RWPE1 (cell line): ENCODE measurements at places on chromosomes 7 and 10.

DNA sequence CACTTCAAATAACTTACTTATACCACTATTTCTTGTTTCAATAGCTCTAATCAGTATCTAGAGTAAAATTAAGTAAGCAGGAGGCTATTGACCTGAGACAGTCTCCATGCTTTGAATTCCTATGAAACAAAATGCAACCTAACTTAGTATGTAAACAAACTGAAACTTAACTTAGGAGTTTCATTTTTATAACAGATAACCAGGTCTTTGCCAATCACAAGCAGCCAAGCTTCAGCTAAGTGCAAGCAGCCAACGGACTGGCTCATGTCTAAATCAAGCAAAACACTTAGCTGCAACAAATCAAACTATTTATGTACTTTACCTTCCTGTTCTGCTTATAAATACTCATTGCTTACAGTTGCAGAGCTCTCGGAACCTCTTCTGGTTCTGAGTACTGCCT, 4.4 kb upstream of the GSTK1 start:
- DNase-seq: no peak

DNA sequence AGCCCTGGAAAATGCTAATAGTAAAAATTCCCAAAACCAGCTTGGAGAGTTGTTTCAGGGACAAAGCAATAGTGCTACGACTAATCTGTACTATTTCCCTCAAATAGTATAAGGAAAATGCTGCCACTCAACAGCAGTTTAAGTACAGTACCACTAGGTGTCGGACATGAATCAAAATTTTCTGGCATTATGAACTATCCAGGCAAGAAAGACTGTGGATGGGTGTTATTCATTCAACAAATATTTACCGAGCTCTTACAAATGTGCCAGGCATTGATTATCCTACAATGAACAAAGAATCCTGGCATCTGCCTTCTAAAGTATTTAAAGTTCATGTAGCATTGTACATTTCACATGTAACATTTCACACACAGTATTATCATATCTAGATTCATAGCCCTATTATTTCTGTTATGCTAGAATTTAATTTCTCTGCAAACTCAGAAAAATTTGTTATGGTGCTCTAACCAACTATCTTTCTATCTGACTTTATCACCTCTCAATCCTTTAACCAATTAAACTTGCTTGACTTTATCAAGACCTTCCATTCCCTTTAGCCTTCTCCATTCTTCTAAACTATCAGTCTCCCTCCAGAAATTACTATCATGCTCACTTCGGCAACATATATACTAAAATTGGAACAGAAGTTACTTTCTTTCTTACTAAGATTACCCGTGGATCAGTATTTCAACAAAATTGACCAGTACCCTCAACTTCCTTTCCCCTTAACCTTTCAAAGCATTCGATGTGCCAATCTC, 80.6 kb downstream of the ARHGAP21 start:
- DNase-seq: peak; percentile 81

- no peak for DNase-seq
Observed at GRCh38 chr7:66146701-66147100, 32.1 kb downstream of the CRCP start.

- peak; percentile 82 for DNase-seq
Observed at GRCh38 chr7:43294080-43294630, 181.7 kb downstream of the HECW1 start.

DNA sequence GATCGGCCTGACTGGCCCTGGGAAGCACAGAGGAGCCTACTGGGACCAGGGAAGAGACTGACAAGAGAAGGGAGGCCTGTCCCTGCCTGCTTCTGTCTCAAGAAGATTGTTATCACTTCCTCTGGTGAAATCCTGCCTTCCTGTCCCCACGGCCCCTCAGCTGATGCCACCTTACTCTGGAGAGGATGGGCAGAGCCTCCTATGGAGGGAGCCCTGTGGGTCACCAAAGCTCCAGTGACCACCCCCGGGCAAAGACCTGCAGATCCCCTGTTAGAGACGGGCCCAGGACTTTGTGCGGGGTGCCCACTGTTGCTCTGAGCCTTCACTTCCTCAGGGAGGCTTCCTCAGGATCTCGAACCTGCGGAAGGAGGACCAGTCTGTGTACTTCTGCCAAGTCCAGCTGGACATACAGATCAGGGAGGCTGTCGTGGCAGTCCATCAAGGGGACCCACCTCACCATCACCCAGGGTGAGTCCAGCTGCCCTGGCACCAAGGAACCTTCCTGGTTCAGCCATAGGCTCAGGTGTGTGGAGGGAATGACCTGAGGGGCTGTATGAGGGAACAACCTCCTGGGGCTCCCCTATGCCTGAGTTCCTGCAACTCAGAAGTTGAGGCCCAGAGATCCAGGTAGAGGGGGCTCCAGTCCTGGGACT, 1.4 kb upstream of the PILRB start:
- DNase-seq: no peak

DNA sequence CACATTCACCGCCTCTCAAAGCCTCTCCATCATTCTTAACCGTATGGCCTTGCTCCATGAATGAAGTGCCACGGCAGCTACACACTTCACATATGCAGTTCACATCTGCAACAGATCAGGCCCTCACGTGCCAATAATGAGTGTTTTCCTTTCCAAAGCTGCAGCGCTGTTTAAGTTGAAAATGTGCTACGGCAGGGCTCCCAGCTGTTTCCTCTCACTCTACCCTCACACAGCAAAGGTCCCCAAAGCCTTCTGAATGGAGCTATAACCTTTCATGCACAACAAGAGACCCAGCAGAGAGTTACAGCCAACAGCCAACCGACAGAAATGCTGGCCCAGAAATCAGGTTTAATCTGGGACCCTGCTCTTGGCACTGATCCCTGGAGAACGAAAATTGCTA, 236.1 kb downstream of the ELMO1 start:
- no peak for DNase-seq
